Body of pancreas (tissue), 4 donors: ENCODE measurements at places on chromosomes 6 and 20. TPM values are rescaled to one million over a fixed set of nuclear protein-coding genes. Genes with fewer than 3 reads are reported as not detected.
A peak's percentile ranks its signal among the peaks of the same experiment; 100 is the strongest.

- no peak for DNase-seq
These were observed 1065.9 kb upstream of the CITED2 start for GRCh38 chr6:140440223-140440835.

DNA sequence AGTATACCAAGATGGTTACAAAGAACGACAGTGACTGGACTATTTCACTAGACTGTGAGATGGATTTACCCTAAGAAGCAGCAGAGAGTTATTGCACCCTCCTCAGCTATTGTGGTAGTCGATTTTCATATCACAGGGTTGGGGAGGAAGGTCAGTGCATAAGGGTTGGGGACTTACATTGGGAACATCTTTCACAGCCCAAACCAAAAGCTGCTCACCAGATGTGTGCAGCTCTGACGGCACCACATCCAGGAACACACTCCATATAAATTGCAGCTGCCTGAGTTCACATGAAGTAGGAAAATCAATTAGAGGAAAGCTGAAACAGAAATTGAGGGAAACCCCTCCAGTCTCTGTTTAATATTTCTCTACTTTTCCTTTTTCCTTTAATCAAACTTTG, 470.5 kb upstream of the NRSN1 start:
- DNase-seq, result no peak

- DNase-seq, result no peak
These were observed 456.7 kb downstream of the NKAIN2 start for GRCh38 chr6:124260337-124260736.

DNA sequence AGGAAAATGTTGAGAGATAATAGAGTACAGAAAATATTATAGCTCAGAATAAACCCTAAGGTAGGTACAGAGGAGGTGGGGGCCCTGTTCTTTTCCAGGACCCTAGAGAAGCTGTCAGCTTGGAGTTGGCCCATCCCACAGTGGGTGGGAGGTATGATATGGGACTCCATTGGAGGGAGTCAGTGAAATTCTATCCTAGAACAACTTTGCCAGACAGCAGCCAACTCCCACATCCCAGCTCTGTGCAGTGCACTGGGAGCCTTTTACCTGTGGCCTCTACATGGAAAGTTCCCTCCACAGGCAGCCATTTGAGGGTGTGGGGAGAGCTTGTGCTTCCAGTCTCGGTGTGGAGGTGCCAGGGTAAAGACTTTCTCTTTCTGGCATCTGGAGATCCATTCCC, 36.8 kb upstream of the CLIC5 start:
- DNase-seq, result no peak

DNA sequence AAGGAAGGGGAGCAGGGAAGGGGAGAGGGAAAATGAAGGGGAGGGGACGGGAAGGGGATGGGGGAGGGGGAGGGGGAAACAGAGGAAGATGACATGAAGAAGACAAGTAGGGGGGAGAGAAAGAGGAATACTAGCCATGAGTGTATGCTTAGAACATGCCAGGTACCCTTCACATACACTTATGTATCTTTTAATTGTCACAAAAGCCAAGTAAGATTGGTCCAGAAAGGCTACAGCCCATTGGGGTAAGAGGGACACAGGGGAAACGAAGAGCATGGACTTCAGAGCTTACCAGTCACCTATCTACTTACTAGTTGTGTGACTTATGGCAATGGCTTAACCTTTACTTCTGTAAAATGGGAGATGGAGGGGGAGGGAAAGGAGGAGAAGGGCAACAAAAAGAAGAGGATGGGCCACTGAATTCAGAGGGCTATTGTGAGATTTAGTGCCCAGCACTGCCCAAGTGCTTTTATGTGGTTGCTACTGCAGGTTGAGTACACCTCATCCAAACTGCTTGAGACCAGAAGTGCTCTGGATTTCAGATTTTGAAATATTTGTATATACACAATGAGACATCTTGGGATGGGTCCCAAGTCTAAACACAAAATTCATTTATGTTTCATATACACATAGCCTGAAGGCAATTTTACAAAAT, 90.3 kb downstream of the ARHGAP18 start:
- no peak for DNase-seq

DNA sequence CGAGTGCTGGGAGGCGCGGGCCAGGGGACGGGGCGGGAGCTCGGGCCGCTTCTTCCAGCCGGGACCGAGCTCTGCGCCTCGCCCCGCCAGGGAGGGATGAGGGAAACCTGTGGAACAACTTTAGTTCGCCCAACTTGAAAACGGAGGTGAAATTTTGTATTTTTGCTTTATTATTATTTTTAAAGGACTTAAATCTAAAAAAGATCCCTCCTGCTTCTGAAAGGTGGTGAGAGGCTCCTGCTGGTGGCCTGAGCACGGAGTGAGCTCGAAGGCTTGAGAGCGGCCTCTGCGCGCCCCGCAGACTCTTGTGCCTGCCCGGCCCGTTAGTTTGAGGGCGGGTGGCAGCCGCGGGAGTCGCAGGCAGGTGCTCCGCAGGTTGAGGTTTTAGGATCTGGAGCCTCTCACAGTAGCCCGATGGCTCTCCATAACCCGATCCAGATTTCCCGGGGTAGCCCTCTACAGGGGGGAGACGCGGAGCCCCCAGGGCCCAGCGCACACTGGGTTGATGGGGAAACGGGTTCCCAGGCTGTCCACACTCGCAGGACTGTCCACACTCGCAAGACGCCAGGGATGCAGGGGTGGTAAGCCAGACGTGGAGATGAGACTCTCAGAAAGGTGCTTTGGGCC, 46.2 kb upstream of the SUPT3H start:
- DNase-seq, result no peak

GRCh38 chr6:26197933-26198721, 110.9 kb downstream of the HFE start:
- no peak for DNase-seq

DNA sequence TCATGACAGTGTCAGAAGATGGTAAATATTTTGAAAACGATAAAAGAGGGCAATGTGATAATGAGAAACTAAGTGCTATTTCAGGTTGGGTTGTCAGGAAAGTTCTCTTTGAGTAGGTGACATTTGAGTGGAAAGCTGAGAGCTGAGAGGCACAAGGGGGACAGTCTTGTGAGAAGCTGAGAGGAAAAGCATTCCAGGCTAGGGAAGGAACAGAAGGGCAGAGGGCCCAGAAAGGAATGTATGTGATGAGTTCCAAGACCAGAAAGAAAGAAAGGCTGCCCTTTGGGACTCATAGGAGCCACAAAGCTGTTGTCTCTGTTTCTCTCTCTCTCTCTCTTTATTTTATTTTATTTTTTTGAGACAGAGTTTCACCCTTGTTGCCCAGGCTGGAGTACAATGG, 7.6 kb upstream of the RNF182 start:
- no peak for DNase-seq

DNA sequence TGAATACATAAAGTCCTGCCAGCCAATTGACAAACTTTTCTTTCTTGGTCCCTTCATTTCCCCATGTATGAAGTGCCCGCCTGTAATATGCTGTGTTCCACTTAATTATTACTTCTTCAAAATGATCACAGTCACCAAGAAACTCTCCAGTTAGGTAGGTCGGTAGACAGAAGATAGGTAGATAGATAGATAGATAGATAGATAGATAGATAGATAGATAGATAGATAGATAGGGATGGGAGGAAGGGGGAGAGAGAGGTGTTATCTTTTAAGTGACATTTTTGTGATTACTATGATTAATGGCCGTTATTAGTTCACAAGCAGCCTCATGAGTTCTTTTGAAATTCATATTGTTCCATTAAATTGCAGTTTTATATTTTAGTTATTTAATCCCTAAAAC, 79.5 kb upstream of the TPD52L1 start:
- no peak for DNase-seq

DNA sequence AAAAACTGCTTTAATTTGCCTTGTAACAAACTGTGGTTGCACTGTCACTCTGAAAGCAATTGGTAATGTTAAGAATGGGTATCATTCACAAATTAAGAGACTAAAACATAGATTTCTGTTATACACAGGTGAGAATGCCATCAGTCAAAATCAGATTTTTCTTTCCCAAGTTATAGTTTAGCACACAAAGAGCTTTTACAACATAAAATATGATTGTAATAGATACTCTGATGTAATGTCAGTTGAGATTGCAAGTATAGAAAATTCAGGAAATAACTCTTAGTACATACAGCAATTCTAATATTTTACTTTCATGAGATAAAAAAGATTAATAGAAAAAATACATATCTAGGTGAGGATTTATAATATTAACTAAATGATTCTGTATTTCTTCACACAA, 2.3 kb upstream of the ME1 start:
- no peak for DNase-seq

- no peak for DNase-seq
These were observed 159.0 kb downstream of the GMDS start for GRCh38 chr6:2086326-2086965.

DNA sequence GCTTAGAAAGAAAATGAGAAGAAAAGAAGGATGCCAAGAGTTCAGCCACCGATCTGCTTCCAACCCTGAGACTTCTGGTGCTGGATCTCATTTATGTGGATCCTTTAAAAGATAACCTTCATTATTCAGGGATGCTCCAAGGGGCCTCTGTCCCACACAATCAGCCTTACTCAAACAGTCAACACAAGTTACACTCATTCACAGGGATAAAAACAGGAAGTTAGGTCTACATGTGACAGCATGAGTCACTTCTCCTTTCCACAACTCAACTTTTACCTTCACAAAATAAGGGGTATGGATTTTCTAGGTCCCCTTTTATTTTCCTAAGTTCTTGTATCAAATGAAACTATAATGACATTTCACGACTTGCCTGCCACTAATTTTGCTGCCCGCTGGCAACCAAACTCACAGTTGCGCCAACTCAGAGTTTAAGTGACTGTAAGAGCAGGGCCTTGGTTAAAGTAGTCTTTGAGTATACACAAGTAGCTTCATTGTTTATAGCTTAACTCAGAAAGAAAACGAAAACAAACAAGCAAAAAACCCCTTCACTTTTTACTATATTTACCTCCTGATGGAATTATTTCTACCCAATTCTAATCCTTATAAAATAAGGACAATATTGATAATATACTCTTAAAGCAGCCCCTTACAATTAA, 278.8 kb upstream of the RUNX2 start:
- no peak for DNase-seq

DNA sequence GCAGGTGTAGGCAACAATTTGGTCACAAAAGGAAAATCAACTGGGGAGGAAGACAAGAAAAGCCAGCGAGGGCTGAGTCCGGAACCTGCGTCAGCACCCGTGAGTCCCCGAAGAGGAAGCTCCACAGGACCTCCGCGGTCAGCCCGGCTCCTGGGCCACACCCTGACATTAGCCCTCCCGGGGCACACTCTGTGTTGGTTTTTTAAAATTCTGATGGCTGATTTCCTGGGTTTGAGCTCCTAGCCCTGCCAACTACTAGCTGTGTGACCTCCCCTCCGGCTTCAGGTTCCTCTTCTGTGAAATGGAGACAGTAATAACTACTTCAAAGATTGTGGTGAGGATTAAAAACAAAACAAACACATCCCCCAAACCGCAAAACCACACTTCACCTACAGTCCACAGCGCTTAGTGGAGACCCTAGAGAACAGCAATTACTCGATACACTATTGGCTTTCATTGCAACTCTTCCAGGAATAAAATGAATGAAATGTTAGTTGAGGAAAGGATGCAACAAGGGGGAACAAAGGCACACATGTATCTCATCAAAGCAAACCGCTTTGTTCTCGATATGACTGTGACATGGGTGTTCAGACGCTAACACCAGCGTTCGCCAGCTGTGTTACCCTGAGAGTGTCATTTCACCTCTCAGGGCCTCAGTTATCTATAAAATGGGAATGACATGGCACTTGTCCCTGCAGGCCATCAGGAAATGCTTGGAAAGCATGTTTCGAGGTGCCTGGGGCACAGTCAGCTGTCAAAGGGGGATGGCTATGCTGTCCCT, 985 bp downstream of the ZBP1 start:
- peak; percentile 59 for DNase-seq

DNA sequence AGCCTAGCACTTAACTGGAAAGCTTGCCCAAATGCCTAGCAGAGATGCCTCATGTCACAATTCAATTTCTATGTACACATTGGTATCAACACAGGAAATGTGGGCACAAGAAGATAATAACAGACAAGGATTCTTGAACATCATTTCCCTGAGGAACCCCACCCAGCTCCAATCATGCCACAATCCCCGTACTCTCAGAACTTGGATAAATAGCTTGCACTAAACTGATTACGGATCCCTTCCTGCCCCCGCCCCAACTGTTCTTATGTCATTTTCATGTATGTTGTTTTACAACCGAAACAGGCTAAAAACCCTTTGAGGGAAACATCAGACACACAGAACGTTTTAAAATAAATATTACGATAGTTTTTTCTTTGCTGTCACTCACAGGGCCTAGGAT, 87.1 kb downstream of the BACH2 start:
- no peak for DNase-seq

DNA sequence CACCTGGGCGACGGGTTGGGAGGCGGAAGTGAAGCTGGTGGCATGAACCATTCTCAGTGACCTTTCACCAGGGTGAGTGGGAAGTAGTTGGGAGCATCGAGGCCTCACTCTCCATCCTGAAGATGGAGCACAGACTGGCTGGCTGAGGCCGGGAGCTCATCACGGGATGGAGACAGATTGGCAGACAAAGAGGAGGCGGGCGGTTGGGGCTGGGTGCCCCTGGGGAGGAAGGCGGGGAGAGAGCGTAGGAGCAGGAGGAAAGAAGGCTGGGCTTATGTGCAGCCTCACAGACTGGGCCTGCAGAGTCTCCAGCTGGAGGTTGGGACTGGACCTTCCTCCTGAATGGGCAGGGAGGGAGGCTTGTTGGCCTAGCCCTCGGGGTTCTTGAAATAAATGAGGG, 44.2 kb upstream of the SCRT2 start:
- no peak for DNase-seq

- peak; percentile 15 for DNase-seq
These were observed 557 bp upstream of the DHX35 start for GRCh38 chr20:38961530-38962043.

- DNase-seq, result no peak
These were observed 111.4 kb upstream of the ZNF184 start for GRCh38 chr6:27584326-27584725.

GRCh38 chr20:50591233-50591852, 81.2 kb downstream of the PTPN1 start:
- DNase-seq, result no peak

DNA sequence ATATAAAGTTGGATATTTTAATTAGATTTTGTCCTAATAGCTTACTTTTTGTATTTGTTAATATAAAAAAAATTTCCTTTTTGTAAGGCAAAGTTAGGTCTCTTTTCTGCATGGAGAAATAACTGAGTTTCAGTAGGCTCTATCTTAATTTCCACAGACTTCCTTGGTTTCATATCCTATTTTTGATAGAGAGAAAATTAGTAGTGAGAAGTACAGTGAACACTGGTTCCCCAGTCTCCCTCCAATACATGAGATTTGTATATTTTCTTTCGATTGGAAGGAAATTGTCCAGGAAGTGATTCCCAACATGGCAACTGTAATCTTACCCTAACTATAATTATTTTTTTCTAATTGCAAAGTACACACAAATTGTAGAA, 26.4 kb downstream of the TRIM27 start:
- DNase-seq, result no peak

GRCh38 chr6:87798393-87799278, 96.6 kb upstream of the AKIRIN2 start:
- DNase-seq, result no peak

GRCh38 chr6:44725070-44725469, 337.6 kb downstream of the CDC5L start:
- DNase-seq, result no peak

Gene UFL1
- total RNA-seq, result 15.5 TPM

Gene SLC2A4RG
- 69.5 TPM for total RNA-seq

Gene ZSCAN12
- total RNA-seq, result 3.0 TPM

Gene NHLRC1
- 1.3 TPM for total RNA-seq

Gene TTPAL
- 9.9 TPM for total RNA-seq

Gene SLC13A3
- total RNA-seq, result 6.3 TPM

Gene MAP7
- total RNA-seq, result 19.7 TPM

Gene HS3ST5
- total RNA-seq, result 0.26 TPM

Gene EGFL8
- 6.9 TPM for total RNA-seq

Gene COL9A1
- 0.26 TPM for total RNA-seq
